ENCODE measurements at places on chromosomes 16 and 17. TPM values are rescaled to one million over a fixed set of nuclear protein-coding genes. Genes with fewer than 3 reads are reported as not detected.

HAP1 gene
- total RNA-seq = 1.1 TPM

DNA sequence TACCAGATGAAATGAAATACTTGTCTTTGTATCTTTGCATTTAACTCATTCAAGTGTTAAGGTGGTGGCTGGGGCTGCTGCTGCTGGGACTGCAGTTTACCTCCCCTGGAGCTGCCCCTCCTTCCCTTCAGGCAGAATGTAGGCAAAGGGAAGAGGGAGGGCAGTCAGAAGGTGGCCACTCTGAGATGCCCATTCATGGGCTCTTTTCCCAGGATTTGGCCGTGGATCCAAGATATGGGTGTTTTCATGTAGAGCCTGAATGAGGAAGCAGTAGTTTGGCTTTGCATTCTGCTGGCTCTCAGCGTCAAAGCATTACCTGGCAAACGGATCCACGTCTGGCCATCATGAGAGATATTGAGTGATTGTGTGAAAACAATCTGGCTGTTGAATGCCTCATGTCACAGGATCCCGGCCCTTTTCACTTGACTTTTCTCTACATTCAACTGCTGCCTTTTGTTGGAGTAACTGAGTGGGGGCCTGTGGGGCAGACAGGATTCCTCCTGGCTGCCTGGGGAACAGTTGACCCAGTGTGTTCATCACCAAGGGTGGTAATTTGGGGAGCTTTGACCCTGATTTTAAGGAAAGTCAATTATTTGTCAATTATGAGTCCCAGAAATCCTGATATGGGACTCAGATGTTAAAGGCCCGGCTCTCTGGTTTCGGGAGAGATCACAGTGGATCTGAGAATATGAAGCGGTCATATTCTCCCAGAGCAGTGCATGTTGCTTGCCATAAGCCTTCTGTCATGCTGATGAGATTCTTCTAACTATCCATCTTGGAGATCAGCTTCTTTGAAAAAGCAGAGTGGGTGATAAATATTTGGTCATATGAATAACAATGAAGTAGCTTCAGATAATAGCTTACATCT, 236.8 kb downstream of the IRX3 start:
- no peak for DNase-seq

GRCh38 chr16:58110571-58111301, 18.4 kb downstream of the CFAP20 start:
- no peak for DNase-seq

DNA sequence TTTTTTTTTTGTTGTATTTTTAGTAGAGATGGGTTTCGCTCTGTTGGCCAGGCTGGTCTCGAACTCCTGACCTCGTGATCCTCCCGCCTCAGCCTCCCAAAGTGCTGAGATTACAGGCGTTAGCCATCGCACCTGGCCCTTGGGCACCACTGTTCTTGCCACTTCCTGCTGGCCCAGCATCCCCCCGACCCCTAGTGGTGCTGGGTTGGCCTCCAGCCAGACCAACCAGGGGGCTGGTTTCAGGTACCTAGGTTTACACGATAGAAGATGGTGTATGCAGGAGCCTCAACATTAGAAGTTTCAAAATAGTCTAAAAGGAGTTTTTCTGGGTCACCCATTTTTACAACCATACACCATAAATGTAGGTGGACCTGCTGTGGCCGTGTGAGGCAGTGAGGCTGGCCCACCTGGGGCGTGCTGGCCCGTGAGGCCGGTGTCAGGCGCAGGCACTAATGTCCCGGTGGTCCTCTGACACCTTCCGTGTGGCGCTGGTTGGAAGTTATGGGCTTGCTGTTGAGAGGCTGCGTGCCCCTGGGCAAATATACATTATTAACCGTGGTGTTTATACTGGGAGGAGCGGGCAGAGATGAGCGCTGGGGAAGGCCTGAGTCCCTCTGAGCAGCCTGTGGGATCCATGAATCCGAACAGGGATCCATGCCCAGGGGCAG, 43.5 kb downstream of the CFAP20 start:
- DNase-seq = no peak
